Activated T-helper 9 cell treated with anti-CD3 and anti-CD28 coated beads, Interleukin-2, amount 50 U/mL, for 16 hours (primary cell): ENCODE measurements at places on chromosomes 5 and 9.

- no peak for DNase-seq
Measured at GRCh38 chr5:65823845-65824445, 101.9 kb downstream of the NLN start.

DNA sequence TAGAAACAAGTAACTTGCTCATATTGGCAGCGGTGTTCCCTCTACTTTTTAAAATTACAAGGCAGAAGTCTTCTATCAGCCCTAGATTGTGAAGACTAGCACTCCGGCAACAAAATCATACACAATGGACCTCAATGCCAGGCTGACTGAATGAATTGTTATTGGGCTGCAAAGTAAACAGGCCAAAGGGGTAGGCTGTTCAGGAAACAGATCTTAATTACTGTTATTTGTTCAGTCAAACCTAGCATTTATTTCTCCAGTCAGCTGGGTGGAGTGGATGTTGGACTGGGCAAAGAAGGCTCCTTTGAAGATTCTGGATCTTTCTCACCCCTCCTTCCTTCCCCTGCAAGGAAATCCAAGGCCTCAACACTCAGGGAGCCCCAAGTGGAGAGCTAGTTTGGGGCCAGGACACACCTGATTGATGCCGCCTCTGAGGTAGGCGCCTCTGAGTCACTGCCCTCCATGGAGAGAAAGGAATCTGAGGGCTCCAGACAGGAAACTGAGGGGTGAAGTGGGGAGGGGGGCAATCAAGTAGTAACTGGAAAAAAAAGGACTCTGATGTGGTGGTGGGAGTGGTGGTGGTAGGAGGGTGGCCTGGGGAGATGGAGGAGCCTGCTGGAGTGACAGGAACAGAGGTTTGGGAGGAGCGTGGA lies 35.5 kb downstream of the SERINC5 start:
- DNase-seq, result no peak

GRCh38 chr5:39555788-39556187 lies 131.0 kb upstream of the DAB2 start:
- DNase-seq, result no peak

DNA sequence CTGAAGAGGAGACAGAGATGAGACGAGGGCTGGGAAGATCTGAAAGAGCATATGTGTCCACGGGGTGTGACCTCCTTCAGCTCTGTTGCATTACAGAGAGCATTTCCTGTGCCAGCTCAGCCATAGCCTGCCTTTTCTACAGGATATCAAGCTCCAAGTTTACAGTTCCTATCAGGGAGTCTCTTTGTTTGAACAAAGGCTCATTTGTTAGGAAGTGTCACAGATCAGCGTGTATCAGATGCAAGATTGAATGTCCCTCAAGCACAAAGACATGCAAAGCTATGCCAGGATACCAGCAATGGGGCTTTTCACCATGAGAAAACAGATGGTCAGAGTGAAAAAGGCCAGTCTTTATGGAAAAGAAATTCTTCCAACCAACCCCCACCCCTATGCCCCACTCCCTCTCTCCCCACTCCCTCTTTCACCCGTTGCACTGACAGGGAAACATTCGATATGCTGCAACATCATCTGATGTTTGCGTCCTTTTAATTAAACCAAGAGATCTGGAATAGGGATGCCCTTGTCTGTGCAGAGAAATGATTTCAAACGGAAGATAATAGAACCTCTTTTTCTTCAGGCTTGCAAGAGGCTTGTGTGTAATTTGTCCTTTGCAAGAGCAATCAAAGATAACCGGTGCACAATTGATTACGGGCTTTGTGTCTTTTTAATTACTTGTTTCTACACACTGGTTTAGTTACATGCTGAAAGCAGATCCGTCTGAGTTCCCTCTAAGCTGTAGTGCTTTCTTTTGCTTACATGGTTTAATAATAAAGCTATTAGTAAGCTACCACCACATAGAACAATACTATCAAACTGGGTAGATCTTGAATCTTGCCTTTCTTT lies 263.1 kb upstream of the RGMB start:
- no peak for DNase-seq

DNA sequence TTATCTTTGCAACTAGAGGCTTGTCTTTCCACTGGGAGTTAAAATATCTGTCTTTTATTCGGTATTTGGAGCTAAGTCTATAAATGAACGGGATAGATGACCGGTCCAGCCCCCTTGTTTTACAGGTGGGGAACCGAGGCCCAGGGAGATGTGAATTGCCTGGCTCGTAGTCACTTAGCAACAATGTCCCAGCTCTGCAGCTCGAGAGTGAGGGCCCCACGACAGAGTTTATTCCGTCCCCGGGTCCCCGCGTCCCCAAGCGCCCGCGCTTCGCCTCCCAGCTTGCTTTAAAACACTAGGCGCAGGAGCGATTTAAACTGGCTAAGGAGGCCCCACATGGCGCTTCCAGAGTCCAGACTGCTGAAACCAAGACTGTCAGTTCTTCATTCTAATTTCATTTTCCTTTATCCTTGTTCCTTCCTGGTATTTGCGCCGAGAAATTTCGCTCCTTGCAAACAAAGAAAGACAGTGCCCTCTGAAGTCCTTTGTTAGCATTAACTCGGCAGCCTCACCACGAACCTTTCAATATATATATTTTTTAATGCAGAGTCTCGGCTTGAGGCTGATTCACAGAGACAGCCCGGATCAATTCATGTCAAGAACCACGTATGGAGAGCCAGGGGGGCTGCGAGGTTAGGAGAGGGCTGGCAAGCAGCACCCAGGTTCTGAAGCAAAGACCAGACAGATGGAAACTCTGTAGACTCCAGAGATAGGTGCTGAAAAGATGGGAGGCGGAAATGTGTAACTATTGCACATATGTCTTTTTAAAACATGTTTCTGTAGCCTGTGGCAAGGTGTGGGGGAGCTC lies 1.4 kb upstream of the ENC1 start:
- no peak for DNase-seq
